ENCODE measurements at places on chromosomes 7 and 10.
A peak's percentile ranks its signal among the peaks of the same experiment; 100 is the strongest.

GRCh38 chr10:91883549-91884444 is 25.5 kb downstream of the FGFBP3 start:
- DNase-seq, result no peak

DNA sequence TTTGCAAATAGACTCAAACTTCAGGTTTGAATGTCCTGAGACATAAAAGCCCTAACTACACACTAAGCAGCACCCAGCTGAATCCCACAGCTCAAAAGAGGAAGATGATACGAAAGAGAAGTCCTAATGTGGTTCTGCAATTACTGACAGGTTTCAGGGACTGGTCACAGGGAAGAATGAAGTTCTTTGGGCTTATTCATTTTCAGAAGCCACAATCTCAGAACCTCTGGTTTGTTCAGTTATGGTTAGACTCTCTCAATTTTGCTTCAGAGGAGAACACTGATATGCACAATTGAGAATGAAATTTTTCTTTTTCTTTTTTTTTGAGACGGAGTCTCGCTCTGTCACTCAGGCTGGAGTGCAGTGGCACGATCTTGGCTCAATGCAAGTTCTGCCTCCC is 94.6 kb upstream of the FAM180A start:
- DNase-seq, result no peak

DNA sequence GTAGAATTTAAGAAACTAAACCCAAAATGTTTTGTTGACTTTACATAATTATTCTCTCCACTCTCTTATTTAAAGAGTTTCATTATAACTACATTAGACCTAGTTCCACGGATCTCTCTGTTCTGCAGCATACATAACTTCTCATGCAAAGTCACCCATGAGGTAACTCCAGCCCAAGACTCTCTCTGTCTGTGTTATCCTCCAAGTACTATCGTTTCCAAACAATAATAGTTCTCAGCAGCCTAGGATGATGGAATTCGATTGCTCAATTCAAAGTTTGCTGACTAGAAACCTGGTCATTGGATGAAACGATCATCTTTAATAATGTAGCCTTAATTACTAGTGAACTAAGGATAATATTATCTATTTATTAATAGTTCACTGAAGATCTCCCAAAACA is 203.1 kb upstream of the PTN start:
- DNase-seq, result no peak

- DNase-seq, result no peak
These were observed 76.0 kb downstream of the GPR141 start for GRCh38 chr7:37759526-37759925.

DNA sequence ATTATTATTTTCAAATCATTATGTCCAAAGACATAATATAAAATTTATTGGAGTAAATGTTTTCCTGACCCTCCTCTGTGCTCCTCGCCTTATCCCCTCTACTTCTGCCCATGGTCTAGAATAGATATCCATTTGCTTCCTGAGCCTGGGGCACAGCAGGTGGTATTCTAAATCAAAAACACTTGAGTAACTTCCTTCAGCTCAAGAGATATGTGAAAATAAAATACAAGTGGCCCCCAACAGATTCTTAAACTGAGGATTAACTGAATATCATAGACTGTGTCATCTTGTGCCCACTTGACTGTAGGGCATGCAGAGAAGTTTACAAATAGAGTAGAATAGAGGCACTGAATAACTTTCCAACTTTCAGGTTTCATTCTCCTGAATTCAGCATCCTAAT is 59.1 kb downstream of the HGF start:
- no peak for DNase-seq

DNA sequence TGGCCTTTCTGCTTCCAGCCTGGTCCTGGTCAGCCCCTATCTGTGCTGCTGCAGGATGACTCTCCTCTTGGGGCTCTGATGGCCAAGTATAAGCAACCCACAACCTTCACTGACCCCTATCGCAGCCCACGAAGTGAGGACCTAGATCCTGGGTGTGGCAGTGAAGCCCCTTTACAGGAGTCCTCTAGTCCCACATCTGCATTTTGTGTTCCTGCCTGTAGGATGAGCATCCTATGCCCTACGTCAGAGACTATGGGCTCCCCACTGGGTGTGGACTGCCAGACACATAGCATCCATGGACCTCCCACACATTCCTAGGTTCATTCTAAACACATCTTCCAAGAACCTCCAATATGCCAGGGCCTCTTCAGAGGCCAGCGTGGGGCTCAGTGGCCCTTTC is 29.0 kb downstream of the ARHGAP22 start:
- DNase-seq, result no peak

GRCh38 chr7:139783647-139784385 is 6.0 kb upstream of the HIPK2 start:
- no peak for DNase-seq

DNA sequence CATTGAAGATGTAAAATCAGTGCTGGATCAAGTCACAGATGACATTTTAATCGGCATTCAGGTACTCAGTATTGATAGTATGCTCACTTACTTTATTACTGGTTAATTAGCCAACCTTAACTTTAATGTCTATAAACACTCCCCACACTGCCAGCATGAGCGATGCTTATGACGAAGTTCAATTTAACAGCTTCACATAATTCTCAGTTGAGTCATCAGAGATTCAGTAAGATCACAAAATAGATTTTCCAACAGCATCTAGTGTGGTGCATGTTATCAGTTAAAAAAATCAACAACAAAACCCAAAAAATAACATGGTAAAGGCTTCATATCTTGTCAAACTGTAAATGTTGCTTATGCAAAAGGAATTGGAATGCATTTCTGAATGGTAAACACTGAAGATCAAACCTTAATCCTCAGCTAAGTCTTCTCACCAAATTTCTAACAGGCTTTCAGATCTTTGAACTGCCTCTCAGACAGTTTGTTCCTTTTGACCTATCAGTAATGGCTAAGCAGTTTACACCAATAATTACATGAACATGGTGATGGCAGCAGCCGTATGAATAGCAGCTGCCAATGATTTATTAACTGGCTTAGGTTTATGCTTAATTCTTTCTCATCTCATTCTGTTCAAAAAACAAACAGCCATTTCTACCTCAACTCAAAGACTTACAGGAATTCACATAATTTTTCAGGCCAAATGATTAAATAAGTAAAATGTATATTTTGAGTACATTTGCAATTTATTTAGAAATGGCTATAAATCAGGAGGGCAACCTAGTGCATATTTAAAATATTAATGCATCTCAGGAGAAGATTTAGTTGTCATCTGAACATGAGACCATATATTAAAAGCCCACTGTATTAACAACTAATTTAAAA is 98.5 kb downstream of the CABCOCO1 start:
- DNase-seq, result peak; percentile 64

DNA sequence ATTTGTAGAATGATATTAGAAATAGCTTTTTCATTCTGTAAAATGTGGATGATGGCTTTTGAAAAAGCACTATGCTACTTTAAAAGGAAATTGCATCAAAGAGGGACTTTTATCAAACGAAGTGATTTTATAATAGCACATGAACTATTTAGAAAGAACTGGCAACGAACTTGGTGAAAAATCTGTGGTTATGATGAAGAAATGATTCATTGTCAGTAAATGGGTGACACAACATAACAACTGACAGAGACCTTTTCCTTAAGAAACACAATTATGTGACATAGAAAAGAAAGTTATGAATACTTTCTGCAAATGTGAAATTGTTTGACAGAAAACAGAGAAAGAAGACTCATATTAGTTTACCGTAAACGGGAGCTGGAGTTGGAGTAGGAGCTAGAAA is 60.7 kb upstream of the LAMB4 start:
- DNase-seq, result no peak

DNA sequence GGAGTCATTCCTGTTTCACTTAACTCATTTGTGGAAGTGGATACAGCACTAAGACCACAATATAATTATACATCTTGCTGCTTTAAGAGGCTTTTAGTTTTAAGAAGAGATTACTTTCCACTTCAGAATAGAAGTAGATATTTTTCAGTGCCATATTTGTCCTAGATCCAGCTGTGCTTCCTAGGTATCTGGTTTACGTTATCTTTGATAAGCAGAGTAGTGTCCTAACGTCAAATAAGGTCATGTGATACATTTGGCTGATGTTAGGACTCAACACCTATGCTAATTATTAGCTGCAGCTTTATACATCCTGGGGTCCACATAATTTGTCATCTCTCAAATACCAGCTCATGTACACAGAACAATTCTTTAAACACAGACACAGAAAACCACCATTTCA is 196.2 kb upstream of the SMIM30 start:
- DNase-seq, result no peak

DNA sequence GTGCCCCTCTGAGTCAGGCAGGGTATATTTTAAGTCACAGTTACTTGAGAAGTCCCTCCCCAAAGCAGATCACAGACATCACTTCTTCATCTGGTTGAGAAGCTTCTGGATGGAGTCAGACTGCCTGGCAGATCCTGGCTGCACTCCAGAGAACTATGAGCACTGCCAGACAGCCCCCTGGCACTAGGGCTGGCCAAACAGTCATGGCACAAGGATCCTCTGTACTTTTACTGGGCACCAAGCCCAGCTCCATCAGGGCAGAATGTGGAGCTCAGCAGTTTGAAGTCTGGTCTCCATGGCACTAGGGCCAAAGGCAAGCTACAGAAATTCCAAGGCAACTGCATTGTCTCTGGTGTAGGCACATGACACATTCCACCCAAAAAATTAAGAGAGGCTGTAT is 162.1 kb downstream of the NRG3 start:
- no peak for DNase-seq
